ENCODE measurements at places on chromosomes 2 and 18.

- no peak for DNase-seq
Measured at GRCh38 chr18:35143622-35144596, 96.9 kb upstream of the ZNF397 start.

DNA sequence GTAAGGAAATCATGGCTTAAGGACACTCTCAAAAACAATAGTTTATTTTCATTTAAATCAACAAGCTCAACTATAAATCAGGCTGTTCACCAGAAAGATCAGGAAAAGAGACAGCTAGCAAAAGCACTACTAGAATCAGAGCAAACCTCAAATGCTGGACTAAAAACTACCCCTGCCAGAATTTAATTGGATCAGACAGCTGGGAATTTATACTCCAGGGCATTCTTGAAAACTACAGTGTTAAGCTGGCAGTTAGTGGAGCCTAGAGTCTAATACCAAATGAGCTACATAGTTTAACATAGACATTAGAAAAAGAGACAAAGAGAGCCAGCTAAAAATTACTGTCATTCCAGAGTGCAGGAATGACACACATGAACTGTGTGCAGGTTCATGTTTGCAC lies 1016.4 kb upstream of the CRIM1 start:
- no peak for DNase-seq

DNA sequence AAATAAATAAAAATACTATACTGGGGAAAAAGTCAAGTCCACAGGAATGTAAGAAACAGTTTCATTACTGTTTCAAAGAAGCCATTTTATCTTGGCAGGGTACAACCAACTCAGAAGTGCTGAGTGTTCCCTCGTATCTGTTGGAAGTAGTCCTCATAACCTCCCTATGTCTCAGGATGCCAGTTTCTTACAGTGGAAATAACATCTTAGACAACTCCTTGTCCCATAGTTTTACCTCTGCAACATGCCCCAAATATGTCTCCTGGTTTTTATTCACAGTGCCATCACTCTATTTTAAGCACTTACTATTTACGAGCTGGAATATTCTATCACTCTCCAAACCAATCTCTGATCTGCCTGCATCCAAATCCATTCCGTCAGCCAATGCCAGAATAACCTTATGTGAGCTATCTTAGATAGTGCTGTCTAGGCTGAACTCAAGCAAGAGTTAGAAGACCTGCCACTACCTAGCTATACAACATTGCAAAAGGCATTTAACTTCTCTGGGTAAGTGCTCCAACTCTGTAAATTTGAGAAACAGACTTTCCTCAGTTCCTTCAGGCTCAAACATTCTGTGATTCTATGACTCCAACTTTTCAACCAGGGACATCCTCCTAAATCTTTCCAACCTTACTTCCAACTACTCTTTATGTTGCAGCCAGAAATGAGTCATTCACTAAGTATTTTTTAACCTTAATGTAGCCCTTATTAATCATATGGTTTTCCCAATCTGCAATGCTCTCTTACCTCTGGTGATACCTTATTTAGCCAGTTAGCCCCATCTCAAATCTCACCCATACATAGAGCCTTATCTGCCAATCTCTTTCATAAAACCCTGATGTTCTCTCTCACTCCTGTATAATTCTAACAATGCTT lies 66.7 kb downstream of the RTN4 start:
- no peak for DNase-seq

DNA sequence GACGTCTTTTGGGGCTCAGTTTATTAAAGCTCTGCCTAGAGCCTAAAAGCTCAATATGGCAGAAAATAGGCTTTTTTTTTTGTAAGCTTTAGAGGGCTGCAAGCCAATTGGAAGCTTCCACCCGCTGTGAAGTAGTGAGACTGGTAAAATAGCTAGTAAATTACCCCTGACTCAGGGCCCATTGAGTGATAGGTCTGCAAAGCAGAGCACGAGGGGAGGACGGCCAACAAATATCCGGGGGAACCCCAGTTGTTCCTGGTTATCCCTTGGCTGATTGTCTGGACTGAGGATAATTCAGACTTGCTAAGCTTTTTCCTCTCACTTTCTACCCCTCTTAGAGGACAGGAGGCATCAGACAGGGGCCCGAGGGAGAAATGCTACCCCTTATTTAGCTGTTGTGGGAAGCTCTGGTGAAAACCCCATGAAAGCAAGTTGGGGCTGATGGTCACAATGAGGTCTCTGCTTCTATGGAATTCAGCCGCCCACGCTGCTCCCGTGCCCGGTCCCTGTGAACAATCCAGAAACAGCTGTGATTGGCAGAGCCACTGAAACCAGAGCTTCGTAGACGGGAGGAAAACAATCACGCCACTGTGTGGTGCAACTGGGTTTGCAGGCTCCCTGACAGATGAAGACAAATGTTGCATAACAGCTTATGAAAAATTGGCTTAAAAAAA lies 141.9 kb upstream of the LGALSL start:
- no peak for DNase-seq

- no peak for DNase-seq
Measured at GRCh38 chr2:144229296-144229695, 290.6 kb downstream of the ZEB2 start.

GRCh38 chr2:233114421-233114861 lies 54.3 kb downstream of the INPP5D start:
- DNase-seq, result no peak

DNA sequence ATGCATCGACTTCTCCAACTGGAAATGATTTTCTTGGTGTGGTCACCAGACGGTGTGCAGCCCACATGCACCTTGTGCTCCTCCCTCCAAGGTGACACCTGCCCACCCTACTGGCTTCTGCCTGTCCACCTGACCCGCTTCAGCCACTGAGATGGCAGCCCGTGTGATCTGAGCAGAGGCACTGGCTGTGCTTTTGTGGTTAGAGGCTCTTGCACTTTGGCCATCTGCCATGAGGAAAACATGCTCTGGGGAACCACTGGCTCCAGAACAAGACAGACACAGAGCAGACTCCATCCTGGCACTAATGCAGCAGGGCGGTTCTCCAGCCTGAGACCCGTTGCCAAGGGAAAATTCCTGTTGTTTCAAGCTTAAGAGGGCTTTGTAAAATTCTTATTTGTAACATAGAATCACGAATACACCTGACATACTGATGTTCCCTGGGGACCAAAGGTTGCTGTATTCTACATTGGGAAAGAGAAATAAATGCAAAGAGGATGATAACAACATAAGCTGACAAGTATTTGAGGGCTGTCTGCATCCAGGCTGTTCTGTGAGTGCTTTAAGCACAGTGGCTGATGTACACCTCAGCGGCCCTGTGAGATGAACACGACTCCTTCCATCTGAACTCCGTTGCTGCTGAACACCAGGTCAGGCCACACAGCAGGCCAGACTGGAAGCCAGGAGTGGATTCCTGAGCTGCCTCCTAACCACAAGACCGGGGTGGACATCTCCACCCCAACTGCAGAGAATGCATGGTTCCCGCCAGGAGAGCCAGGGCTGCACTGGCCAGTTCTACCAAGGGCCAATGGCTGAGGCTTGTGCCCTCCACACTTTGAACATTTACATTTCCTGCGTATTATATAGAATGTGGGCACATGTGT lies 820.4 kb downstream of the GALR1 start:
- no peak for DNase-seq

GRCh38 chr2:191114403-191114886 lies 36.3 kb downstream of the STAT4 start:
- no peak for DNase-seq

GRCh38 chr2:105384861-105385260 lies 14.0 kb downstream of the FHL2 start:
- DNase-seq, result no peak

GRCh38 chr2:103327386-103327785 lies 565.6 kb downstream of the TMEM182 start:
- DNase-seq, result no peak

DNA sequence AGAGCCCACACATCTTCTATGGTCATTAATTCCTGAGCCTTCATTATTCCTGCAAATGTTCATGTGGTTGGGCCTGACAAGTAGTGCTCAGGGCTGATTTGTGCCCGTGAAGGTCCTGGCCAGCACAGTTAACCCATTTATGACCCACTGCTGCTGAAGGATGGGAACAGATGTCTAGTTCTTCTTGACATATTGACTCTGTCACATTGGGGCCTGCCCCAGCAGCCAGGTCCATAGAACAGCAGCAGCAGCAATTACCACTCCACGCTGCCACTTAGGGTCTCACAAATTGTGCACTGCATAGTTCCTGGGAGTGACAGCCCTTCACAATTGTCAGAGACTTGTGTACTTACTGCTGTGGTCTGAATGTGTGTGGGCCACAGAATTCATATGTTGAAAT lies 442.3 kb upstream of the RGPD4 start:
- DNase-seq, result no peak

- DNase-seq, result no peak
Measured at GRCh38 chr2:216083464-216084281, 2.0 kb downstream of the TMEM169 start.

DNA sequence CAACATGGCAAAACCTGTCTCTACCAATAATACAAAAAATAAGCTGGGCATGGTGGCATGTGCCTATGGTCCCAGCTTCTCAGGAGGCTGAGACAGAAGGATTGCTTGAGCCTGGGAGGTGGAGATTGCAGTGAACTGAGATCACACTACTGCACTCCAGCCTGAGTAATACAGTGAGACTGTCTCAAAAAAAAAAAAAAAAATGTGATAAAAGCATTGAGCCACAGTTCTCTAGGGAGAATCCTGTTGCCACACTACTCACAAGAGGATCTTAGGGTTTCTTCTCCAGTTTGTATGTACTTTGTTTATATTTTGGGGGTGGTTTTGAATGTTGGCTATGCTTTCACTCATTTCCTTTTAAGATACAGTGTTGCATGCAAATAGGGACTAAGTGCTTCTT lies 62.0 kb downstream of the TMEM185B start:
- no peak for DNase-seq

DNA sequence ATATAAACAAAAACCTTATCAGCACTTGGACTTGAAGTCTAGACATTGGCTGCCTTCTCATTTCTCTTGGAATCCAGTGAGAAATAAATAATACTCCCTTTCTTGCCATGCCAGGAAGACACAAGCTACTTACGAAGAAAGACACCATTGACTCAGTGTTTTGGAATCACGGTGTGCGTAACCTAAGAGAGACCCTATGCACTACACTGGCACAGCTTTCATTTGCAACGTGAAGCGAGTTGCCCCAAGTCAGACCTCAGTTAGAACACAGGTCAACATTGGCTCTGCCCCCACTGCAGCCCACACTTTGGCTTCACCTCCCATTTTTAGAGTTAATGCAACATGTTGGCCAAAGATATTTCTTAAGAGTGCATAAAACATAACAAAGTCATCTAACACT lies 54.2 kb downstream of the PIEZO2 start:
- DNase-seq, result no peak

DNA sequence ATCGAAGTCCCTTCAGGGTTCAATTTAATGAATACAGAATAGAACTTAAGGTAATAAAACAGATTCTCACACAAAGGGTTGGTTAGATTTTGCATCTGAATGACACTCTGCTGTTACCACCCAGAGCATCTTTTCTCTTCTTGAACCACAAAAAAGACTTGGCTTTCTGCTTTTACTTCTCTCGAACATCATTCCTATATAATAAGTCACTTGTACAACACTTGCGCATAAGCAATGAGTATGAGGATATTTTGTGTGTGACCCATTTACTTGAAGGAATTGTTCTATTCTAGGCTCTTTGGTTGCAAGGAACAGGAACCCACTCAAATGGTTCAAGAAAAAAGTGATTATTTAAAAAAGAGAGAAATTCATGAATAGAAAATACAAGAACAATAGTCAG lies 126.2 kb downstream of the NUP35 start:
- no peak for DNase-seq

DNA sequence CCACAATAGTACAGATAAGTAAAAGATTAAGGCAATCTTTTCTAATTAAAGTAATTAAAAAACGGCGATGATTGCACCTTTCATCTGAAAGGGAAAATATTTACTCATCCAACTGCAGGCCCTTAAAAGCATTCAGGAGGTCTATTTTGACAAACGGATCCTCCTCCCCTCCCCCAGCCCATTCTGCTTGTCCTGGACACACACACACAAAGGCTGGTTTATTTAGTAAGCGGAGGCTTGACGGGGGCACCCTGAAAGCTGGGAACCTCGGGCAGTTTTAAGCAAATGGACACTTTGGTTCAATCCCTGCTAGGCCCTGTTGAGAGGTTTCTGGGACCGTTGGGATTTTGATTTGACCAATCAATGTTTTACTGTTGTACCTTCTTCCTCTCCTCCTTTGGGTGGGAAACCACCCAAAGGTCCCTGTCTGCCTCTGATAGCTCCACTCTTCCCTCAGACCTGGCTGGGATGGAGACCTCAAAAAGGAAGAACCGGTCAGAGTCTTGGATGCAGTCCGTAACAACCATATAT lies 135.8 kb upstream of the HAAO start:
- DNase-seq, result no peak

DNA sequence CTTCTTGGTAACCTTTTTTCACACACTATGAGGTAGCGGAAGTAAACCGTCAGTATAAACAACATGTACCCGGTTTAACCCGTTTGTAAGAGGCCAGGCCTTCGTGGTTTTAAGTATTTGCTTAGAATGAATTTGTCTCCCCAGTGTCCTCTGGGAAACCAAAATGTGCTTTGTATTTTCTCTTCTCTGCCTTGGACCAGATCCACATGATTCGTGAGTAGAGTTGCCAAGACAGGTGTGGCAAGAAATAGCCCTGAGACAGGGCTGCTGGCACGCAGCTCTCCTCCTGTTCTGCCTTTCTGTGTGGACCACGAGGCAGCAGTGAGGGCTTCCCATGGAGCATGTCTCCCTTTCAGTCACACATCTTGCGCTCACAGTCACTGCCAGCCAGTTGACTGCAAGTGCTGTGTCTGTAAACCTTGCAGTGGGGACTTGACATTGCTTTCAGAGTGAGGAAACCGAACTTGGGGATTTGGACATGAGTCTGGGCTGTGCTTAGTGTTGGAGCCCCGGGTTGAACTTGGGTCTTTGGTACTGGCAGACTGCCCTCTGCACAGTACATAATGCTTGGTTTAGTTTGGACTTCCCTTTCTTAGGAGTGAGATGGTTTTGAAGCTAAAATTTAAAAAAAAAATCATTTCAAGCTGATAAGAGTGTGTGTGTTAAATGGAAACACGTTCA lies 19.1 kb downstream of the BCL2L11 start:
- DNase-seq, result no peak

GRCh38 chr2:121076885-121077549 lies 208.0 kb downstream of the TFCP2L1 start:
- peak; percentile 64 for DNase-seq

GRCh38 chr18:52334896-52335295 lies 5.1 kb upstream of the DCC start:
- DNase-seq, result no peak

DNA sequence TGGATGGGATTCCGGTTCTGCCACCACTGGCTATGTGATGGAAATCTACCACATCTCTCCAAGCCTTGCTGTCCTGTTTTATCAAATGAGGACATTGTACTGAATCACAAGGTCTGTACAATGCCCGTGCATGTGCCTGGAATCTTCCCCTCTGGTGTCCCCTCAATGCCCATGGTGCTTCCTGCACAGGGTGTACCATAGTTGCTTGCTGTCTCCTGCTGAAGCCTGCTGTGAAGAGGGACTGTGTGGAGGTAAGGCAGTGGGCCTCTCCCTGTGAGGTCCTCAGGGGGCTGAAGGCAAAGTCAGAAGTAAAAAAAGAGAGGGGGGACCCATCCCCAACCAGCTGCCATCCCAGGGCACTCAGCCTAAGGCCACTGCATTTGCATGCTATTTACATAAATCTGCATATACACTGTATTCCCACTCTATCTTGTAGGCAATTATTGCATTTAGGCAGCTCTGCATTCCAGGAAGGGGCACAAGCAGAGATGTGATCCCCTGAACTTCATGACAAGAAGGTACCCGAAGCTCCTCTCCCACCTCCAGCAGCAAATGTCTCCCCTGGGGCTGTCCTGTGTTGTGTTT lies 9.1 kb upstream of the STEAP3 start:
- no peak for DNase-seq

Measured in activated CD4-positive, alpha-beta T cell treated with anti-CD3 and anti-CD28 coated beads for 24 hours (primary cell).